ENCODE measurements at places on chromosomes 13 and 19. TPM values are rescaled to one million over a fixed set of nuclear protein-coding genes. Genes with fewer than 3 reads are reported as not detected.

The NKPD1 gene
- polyA plus RNA-seq = 0.28 TPM

The NR2C2AP gene
- 22.7 TPM for polyA plus RNA-seq

The SPC24 gene
- 0.75 TPM for polyA plus RNA-seq

- H3K27me3 ChIP-seq = no peaks in the 10 kb centered on the region
- no peaks in the 10 kb centered on the region for H3K4me1 ChIP-seq
- H3K27ac ChIP-seq = no peak overlapping the region
- H3K4me3 ChIP-seq = no peak overlapping the region
These were observed 3.1 kb upstream of the BEST2 start for GRCh38 chr19:12748489-12748888.

DNA sequence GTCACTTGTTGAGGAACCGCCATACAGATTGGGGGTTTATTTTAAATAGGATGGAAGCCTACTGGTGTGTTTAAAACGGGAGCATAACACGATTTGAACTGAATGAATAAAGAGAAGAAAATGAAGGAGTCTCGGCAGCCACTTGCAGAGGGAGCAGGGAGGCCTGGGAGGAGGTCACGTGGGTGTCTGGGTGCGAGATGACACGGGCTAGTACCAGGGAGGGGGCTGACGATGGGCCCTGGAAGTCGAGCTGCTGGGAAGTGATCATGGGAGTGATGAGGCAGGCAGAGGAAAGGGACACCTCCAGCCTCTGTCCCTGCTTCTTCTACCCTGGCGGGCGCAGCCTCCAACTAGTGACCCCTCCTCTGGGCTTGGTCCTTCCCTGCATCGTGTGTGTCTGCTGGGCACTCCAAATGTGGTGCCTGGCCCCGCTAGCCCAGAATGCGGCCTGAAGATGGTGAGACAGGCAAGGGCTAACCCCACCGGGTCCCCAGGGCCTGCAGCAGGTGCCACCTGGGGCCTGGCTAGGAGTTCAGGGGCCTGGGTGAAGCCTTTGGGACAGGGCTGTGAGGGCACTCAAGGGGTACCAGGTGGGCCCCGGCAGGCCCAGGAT lies 35.5 kb downstream of the CRTC1 start:
- no peaks in the 10 kb centered on the region for H3K4me1 ChIP-seq
- no peak for DNase-seq
- peaks cover 2% of the 10 kb centered on the region for H3K36me3 ChIP-seq
- no peak overlapping the region for H3K4me3 ChIP-seq
- no peaks in the 10 kb centered on the region for H3K27me3 ChIP-seq

DNA sequence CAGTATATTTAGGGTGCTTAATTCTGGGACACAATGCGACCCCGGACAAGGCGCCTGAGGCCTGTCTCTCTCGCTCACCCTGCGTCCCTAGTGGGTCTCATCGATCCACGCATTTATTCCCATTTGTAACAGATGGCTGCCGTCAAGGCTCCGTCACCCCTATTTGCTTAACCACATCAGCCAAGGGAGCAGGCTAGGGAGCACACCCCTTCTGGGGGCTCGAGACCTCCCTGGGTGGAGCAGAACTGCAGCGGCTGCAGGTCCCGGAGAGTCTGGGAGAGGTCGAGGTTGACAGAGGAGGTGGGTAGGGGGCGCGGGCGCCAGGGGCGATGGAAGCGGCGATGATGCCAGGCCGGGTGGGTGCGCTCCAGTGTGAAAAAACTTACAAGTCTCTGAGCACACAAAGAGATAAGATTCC lies 507 bp downstream of the ALG5 start:
- H3K4me1 ChIP-seq = peaks cover 26% of the 10 kb centered on the region
- DNase-seq = peak; percentile 10
- H3K36me3 ChIP-seq = peaks cover 20% of the 10 kb centered on the region
- peak overlapping the region; percentile 93 for H3K4me3 ChIP-seq
- H3K27me3 ChIP-seq = no peaks in the 10 kb centered on the region

DNA sequence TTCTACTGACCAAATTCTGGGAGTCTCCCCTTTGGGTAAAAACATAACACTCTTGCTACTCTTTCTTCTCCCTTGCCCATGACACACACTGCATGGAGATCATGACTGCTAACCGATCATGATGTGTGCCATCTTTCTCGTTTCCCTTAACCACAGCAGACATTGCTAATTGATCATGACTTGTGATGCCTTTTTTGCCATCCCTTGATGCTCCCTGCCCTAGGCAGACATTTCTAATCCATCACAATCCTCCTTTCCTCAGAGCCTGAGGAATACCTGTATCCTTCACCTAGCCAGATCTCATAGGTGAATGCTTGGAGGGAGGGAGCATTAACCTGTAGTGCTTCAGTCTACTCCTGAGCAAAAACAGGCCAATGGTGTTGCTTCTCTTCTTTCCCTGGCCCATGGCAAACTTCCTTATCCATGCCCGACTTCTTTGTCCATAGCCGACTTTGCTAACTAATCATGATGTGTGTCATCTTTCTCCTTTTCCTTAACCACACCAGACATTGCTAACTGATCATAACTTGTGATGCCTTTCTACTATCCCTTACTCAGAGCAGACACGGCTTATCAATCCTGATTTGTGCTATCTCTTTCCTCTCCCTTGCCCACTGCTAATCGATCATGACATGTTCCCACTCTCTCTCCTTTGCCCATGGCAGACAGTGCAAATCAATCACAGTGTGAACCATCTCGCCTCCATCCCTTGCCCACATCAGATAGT lies 17.7 kb downstream of the NUMBL start:
- no peaks in the 10 kb centered on the region for H3K4me1 ChIP-seq
- H3K27ac ChIP-seq = no peak overlapping the region
- H3K27me3 ChIP-seq = no peaks in the 10 kb centered on the region
- H3K4me3 ChIP-seq = no peak overlapping the region
- DNase-seq = no peak
- peaks cover 20% of the 10 kb centered on the region for H3K36me3 ChIP-seq

GRCh38 chr13:67353941-67354340 lies 123.8 kb upstream of the PCDH9 start:
- no peaks in the 10 kb centered on the region for H3K4me1 ChIP-seq
- H3K4me3 ChIP-seq = no peak overlapping the region
- no peak for DNase-seq
- H3K27ac ChIP-seq = no peak overlapping the region

DNA sequence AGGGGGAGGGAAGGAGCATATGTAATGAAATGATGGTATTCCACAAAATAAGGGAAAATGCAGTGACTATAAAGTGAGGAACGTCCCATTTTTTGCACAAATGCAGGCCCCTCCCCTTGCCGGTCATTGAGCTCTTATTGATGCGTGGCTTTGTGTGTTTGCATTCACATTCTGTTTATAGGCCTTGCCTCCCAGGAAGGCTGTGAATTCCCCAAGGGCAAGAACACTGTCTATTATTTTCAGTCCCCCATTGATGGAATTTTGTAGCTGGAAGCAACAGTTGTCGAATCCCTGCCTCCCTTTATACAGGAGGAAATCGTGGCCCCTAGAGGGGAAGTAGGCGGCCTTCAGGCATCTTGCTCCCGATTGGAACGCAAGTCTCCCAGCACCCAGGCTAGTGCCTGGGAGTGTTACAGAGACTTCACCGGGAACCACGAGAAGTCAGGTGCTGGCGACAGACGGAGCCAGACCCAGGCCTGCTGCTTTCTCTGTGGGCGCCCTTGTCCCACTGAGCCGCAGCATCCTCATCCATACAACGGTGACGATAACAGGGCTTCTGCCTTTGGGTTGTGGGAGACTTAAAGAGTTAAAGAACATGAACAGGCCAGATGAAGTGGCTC lies 6.9 kb downstream of the SBSN start:
- no peak overlapping the region for H3K27ac ChIP-seq
- H3K27me3 ChIP-seq = no peaks in the 10 kb centered on the region
- no peak overlapping the region for H3K4me3 ChIP-seq
- H3K4me1 ChIP-seq = no peaks in the 10 kb centered on the region
- DNase-seq = no peak
- no peaks in the 10 kb centered on the region for H3K36me3 ChIP-seq

DNA sequence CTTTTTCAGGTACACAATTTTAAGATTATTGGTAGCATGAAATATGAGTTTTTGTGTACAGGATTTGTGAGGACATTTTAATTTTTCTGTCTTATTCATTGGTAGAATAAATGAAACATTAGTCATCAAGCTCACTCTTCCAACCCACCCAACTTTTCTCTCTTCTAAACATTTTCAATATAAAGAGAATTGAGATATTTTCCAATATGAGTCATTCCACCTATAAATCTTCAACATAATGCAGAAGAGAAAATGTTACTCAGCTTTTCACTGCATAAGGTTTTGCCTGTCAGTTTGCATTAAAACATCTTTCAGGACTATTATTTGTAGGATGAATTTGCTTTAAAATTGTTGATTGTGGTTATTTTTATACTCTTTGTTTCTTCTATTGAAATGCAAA lies 330.7 kb downstream of the PCDH20 start:
- DNase-seq = no peak
- no peaks in the 10 kb centered on the region for H3K27me3 ChIP-seq
- H3K4me3 ChIP-seq = no peak overlapping the region
- H3K27ac ChIP-seq = no peak overlapping the region
- no peaks in the 10 kb centered on the region for H3K36me3 ChIP-seq
- H3K4me1 ChIP-seq = no peaks in the 10 kb centered on the region

DNA sequence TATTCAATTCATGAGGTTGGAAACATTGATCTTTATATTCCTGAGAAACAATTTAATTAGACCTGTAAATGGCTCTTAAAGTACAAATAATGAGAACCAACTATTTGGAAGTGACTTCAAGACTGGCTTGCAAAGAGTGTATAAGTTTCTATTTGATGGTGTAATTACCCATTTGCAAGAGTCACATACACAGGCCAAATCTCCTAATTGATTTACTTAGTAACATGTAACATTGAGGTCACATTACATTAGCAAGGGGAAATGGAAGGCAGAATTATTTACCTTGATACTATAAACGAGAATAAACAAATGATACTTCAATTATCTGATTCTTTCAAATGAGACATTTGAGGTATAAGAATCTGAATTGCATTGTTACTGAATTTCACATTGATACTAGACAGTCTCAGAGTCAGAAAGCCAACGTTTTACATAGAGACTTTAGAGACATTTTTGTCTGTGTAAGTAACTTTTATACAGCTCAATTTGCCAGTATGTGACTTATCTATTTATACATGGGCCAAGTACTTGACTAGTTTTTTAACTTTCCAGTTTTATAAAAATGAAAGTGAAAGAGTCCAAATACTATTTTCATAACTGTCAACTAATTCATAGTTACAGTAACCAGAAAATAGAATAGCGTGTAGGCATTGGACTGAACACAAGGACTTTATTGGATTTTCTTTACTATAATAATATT lies 95.6 kb upstream of the RFC3 start:
- DNase-seq = peak; percentile 3
- H3K4me1 ChIP-seq = peaks cover 11% of the 10 kb centered on the region
- peak overlapping the region; percentile 60 for H3K4me3 ChIP-seq
- no peaks in the 10 kb centered on the region for H3K36me3 ChIP-seq
- H3K27ac ChIP-seq = peak overlapping the region; percentile 42
- H3K27me3 ChIP-seq = no peaks in the 10 kb centered on the region

DNA sequence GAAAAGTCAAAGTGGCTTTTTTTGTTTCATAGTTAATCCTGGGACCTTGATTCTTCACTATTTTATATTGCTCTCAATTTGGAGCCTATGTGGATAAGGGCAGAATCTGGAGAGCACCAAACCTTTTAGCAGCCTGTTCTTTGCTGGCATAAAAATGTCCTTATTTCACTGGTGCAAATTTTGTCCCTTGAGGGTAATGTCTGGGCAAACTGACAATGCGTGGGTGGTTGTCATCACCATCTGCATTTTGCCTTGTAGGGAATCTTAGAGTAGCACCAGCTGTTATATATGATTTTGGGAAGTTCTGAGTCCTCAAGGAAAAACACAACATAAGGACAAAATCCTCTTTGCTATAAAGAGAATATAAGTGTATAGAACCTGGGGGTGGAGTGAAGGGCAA lies 336.9 kb upstream of the HTR2A start:
- no peak overlapping the region for H3K27ac ChIP-seq
- H3K36me3 ChIP-seq = no peaks in the 10 kb centered on the region
- no peaks in the 10 kb centered on the region for H3K27me3 ChIP-seq
- H3K4me1 ChIP-seq = no peaks in the 10 kb centered on the region

- no peaks in the 10 kb centered on the region for H3K36me3 ChIP-seq
- H3K4me1 ChIP-seq = no peaks in the 10 kb centered on the region
- no peaks in the 10 kb centered on the region for H3K27me3 ChIP-seq
- no peak for DNase-seq
- H3K4me3 ChIP-seq = no peak overlapping the region
These were observed 266.4 kb upstream of the NBEA start for GRCh38 chr13:34675626-34676025.

GRCh38 chr13:77503398-77503797 lies 32.1 kb upstream of the SCEL start:
- H3K4me3 ChIP-seq = no peak overlapping the region
- DNase-seq = no peak
- H3K4me1 ChIP-seq = no peaks in the 10 kb centered on the region
- no peak overlapping the region for H3K27ac ChIP-seq
- H3K27me3 ChIP-seq = peaks cover 6% of the 10 kb centered on the region

All from CD4-positive, CD25-positive, alpha-beta regulatory T cell (primary cell).